Activated CD4-positive, alpha-beta T cell treated with anti-CD3 and anti-CD28 coated beads, Interleukin-2, amount 50 U/mL, for 48 hours (primary cell): ENCODE measurements at places on chromosomes 12 and 14.

GRCh38 chr14:89458713-89459420, 41.8 kb upstream of the FOXN3 start:
- DNase-seq = no peak

DNA sequence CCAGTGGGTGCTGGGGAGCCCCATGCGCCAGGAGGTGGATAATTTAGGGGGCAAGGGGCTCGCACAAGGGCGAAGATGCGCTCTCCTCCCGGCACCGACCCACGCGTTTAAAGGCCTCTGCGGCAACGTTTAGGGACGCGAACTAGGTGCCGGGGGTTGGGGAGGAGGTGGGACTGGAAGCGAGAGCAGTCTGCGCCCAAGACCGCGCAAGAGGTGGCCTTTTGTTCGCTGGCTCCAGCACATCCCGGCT, 1.3 kb downstream of the SLC38A1 start:
- peak; percentile 48 for DNase-seq

- DNase-seq = no peak
Measured at GRCh38 chr12:18932211-18932610, 194.3 kb downstream of the CAPZA3 start.

DNA sequence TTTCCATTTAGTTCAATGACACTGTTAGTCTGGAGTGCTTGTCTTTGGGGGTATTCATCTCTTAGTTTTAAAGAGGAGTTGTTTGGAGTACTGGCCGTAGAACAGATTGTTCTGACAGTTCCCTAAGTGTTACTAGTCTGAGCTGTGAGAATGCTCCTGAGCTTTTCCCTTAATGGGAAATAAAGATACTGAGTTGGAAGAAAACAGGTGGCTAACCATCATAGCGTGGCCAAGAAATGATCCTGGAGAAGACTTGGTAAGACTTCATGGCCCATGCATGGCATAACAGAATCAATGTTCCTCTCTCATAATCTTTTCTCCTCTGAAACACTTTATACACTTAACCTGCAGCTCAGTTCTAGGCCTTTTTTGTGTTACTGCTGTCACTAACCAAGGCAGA, 6.2 kb downstream of the CALM1 start:
- DNase-seq = no peak

GRCh38 chr12:48883305-48884161, 17.9 kb upstream of the RND1 start:
- no peak for DNase-seq

DNA sequence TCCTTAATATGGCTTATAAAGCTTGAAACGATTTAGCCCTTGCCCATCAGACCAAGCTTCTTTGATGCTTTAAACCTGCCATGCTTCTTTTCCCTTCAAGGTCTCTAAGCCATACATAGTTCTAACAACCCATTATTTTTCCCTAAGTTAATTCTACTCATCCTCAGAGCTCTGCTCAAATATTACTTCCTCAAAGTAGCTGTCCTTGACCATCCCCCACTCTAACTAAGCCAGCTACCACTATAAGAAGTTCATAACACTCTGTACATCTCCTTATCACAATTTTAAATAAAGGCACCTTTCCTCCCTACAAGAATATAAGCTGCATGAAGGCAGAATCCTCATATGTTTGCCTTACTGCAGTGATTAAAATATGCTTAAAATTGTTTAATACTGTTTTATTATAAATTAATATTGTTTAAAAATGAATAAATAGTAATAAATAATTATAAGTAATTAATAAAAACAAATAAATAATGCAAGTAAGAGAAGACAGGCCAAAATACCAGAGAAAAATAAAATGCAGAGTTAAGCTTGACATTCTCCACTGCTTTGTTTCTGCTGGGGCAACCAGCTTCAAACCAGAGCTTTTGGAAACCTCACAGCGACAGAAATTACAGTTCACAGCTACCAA, 76.8 kb downstream of the NUMB start:
- DNase-seq = no peak

GRCh38 chr12:15122344-15122743, 98.9 kb downstream of the RERG start:
- no peak for DNase-seq

GRCh38 chr12:113723631-113724030, 242.5 kb downstream of the RBM19 start:
- no peak for DNase-seq

DNA sequence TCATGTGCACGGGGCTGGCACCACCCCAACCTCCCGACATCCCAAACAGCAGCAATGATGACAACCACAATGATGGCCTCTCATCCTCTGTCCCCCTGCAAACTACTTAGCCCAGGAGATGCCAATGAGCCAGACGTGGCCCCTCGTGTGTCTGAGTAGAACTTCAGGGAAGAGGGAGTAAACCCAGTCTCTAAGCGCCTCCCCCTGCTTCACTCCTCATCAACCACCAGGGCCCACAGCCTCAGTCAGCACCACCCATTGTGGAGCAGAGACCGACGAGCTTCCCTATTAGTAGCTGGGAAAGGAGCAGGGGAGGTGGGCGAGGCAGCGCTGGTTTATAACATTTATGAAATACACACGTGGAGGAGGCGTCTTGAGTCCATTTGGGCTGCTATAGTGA, 182.7 kb upstream of the SFSWAP start:
- no peak for DNase-seq

DNA sequence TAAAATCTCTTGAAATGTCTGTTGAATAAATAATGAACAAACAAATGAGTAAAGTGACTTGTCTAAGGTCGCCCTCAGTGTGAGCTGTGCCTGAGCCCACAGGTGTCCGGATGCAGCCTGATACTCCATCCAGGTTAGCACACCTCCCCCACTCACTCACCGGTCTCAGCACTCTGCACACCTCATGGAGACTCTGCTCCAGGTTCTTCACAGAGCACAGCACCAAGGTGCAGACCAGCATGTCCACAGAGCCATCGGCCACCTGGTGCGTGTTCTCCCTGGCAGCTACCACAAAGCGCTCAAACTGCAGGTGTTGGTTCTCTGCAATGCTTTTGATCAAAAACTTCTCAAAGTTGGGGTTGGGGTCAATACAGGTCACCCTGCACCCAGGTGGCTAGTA, 4.1 kb upstream of the KRT7 start:
- DNase-seq = no peak

- no peak for DNase-seq
Measured at GRCh38 chr14:96191841-96192462, 12.7 kb upstream of the BDKRB2 start.

GRCh38 chr12:99498756-99499155, 148.8 kb upstream of the GARIN6 start:
- no peak for DNase-seq

GRCh38 chr14:43479596-43480195, 1027.4 kb downstream of the FSCB start:
- DNase-seq = no peak

DNA sequence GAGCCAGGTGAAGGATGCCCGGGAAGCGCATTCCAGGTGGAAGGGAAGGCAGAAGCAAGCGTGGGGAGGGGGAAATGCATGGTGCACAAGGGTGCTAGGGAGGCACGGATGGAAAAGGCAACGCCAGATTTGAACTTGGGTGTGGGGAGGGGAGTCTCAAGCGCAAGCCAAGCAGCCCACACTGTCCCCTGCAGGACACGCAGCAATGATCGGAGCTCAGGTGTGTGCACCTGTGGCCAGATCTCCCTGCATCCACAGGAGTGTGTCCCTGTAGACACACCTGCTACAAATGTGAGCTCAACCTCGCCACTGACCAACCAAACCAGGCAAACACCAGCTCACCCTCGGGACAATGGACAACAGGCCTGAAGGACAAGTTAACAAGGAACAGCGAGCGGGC, 63.2 kb downstream of the SCARB1 start:
- DNase-seq = no peak

- no peak for DNase-seq
Measured at GRCh38 chr14:55028066-55028465, 1.0 kb downstream of the SOCS4 start.

GRCh38 chr12:126889501-126889900, 1377.5 kb upstream of the TMEM132C start:
- no peak for DNase-seq

GRCh38 chr14:52937869-52938268, 13.0 kb downstream of the FERMT2 start:
- no peak for DNase-seq
